ENCODE measurements at places on chromosomes 5 and 9.

DNA sequence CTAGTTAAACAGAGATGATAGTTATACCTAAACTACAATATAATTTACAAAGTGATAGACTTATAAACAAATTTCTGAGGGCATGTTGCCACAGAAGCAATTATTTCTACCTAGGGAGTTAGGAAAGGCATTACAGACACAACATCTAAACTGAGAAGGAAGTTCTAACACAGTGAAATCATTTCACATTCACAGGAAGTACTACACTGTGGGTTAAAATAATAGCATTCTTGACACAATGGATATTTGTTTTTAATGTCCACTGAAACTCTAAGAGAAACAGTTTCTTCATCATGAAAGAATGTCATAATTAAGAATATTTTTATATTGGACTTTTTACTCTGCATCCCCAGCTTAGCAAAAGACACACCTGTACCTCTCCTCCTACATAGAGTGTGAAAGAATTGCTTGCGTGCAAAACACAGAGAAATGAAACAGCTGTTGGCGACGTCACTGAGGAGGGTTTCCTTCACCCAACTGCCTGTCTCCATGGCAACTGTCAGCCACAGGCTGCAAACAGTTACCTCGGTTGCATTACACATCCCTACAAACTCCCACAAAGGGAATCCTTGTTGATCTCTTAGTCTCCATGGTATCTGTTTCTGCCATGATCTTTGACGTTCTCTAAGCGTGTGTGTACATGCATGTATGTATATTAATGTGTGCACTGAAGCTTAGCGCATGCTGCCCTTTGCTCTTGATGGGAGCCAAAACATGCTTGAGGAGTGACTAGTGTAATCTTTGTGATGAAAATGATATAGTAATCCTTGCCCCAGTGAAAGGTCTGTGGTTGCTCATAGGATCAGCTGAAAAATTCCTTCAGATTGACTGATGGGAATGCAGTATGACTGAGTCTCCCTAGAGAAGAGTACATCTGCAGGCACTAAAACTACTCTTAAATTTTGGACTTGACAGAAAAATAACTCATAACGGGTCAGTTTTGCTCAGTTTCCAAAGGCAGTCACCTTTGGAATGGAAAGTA is 168.5 kb downstream of the ACTL7B start:
- DNase-seq: no peak

DNA sequence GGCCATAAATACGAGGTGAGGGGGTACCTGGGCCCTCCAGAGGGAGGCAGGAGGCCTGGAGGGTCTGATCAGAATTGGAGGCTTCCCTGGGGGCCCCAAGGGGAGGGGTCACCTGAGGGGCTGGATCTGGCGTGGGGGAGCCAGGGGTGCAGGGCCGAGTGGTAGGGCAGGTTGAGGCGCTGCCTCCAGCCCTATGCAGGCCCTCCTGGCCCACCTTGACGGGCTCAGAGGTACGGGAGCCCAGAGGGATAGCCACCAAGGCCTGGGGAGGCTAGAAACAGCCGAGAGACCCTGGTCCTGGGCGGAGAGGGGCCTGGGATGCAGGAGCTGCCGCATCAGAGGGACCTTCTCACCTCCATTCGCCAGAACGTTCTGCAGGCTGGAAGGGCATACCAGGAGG is 24.3 kb downstream of the LHX3 start:
- DNase-seq: no peak

DNA sequence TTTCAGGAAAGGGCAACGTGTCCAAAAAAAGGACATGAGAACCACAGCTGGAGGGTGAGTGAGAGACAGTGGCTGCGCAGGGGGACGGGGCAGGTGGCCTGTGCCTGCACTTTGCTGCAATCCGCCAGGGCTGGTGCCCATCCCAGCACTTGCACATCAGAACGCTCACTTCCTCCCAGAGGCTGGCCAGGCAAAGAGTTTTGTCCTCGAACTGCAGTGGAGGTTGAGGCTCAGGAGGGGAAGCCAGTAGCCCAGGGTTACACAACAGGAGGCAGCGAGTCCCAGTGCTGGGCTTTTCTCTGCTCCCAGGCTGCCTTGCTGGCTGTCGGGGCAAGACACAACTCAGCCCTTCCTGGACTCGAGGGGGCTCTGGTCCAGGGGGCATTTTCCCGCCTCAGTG is 33.1 kb downstream of the CRB2 start:
- DNase-seq: no peak

DNA sequence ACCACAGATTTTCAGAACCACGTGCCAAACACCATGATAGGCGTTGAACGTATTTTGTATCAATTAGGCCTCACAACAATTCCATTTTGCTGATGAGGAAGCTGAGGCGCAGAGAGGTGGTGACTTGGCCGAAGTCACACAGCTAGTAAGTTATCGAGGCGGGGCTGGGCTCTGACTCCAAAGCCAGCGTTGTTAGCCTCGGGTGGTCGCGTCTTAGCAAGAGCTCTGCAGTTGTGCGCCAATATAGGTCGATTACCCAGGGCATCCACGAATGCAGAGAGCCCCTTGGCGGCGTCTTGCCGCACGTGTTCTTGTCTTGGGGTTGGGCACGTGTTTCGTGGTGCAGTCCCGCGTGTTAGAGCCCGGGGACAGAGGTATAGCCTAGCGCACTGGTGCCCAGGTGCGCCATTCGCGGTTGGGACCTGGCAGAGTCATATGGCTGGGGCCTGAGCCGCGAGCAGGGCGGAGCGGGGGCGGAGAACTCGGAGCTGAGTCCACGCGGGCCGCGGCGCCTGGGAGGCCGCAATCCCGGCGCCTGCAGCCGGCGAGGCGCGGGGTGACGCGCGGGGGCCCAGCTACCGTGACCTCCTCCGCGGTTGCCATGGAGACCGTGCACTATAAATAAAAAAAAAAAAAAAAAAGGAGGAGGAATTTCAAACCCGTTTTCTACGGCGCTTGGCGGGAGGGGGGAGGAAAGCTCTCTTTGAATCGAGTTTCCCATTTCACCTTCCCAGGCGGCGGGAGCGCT is 62.3 kb downstream of the CXXC5 start:
- DNase-seq: no peak

GRCh38 chr5:32020946-32021345 is 153.2 kb downstream of the GOLPH3 start:
- DNase-seq: no peak

- DNase-seq: no peak
These were observed 203.1 kb downstream of the FSTL4 start for GRCh38 chr5:133409210-133409674.

- no peak for DNase-seq
These were observed 88.1 kb downstream of the FANCC start for GRCh38 chr9:95229230-95229915.

GRCh38 chr9:84224246-84224645 is 116.3 kb downstream of the SLC28A3 start:
- DNase-seq: no peak

DNA sequence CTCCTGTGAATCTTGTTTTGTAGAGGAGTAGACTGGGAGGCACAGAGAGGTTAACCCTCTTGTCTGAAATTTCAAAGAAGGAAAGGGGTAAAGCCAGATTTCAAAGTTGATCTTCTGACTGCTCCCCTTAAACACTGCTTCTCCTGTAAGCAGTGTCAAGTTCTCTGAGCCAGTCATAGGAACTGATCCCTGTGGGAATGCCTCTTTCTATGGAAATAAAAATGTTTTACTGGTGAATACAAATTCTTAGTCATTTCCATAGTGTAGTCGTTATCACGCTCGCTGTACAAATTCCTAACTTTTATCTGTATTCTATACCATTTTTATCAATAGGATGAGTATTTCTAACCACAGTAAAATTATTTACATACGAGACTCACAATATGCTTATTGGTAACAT is 66.3 kb upstream of the PRRC1 start:
- no peak for DNase-seq

DNA sequence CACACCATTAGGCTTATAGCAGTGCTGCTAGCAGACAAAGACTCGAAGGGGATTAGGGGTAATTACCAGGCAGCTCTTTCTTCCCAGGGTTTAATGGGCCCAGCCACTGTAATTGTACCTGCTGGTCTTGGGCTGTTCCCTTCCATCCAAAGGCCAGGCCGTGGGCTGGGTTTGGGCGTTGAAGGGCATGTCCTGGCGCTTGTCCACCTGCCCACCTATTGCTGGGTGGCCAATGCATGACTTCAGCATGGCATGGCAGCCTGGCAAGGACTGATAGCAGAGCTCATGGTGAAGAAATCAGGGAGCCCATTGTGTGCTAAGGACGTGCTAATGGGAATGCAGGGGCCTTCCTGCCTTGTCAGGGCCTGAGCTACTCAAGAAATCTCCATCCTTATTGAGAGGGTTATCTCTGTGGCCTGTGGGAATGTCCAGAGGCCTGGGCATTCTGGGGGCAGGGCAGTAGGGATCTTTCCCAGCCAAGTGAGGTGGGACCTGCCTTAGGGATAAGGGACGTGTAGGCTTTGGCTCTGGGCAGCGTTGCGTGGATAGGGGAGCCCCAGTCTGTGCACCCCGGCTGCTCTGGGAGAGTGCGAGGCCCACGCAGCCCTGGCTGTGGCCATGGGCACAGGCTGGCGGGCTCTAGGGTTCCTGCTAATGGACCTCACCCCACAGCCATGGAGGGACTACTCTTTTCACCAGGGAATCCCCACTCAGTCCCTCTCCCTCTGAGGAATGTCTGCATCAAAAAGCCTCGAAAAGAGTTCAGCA is 116.1 kb upstream of the PITX1 start:
- DNase-seq: no peak

DNA sequence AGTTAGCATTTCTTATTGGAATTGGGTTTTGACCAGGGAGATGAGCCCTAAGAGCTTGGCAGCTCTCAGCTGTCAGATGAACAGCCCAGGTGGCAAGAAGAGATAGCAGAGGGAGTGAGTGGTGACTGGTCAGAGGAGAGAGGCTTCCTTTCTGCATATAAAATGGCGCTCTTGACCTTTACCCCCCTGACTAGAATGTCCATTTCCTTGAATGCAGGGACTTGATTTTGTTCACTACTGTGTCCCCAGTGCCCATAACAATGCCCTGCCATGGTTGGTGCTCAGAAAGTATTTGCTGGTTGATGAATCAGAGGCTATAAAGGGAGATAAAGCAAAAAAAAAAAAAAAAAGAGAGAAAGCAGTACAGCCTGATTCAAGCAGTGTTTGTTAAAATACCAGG is 7.2 kb downstream of the CHMP5 start:
- no peak for DNase-seq

- no peak for DNase-seq
These were observed 84.4 kb upstream of the STC2 start for GRCh38 chr5:173412566-173412965.

DNA sequence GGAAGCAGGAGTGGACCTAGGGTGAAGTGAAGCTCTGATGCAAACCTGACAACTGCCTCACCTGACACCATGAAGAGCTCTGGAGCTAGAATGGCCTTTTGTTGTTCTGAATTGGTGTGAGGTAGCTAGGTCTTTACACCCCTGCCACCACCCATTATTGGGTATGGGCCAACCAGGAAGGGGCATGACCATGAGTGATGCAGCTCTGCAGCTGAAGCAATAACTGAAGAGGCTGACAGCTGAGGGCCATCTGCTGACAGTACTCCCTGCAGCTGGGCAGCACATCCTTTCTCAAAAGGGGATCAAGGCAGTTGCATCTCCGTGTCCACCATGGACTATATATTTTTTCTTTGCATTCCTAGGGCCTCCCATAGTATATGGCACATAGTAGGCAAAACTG is 87.0 kb upstream of the TLE1 start:
- DNase-seq: no peak

DNA sequence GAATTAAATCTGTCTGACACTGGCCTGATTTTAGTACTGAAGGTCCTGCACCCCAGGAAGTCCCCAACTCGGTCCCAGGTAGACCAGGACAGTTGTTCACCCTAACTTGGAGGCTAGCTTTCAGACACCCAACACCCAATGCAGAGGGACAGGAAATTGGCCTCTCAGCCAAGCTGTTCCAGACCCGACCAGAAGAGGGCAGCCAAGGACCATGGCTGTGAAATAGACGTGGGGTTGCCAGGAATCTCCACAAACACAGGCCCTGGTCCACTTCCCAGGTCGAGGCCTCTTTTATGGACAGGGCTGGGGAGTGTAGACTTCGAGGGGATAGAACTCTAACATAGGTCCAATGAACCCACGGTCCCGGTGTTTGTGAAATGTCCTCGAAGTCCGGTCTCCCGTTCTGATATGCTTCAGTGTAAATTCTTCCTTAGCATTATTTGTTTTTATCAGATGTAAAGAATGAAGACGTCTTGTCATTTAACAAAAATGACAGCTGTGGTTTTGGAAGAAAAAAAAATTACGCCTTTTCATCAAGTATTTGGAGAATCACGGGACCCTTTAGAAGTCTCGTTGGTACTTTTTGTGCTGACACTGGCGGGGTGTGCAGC is 260.3 kb upstream of the ADAMTS16 start:
- DNase-seq: no peak

GRCh38 chr9:130946766-130947617 is 7.9 kb upstream of the FIBCD1 start:
- DNase-seq: no peak

- DNase-seq: no peak
These were observed 1725.3 kb downstream of the EFNA5 start for GRCh38 chr5:105945203-105945972.

DNA sequence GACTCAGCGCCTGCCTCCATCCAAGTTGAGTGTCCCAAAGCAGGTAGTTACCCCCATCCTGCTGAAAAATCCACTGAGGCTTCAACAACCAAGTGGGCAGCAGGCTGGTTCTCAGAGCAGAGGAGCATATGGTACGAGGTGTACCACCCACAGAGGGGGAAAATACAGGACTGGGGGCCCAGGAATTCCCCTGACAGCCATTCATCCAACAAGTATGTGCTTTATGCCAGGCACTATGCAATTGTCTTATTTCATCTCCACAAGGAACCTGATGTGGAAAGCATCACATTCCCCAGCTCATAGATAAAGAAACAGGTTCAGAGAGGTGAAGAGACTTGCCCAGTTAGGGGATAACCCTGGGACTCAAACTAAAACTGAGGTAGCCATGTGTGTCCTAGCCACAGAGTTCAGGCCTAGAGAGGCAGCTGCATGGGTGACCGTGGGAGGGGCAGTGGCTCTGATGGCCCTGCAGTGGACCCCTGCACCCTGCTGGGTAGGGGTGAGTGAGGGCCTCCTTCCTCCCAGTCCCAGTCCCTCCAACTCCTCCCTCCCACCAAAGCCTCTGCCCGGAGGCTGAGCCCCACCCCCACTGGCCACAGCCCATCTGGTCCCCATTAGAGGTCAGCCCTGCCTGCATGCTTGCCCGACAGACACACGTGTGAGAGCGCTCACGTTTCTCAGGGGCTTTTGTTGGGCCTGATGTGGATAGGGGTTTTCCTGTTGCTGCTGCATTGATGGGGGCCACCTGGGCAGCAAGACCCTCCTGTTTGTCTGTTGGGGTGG is 11.5 kb downstream of the PDLIM4 start:
- peak; percentile 30 for DNase-seq

GRCh38 chr9:7570107-7570720 is 229.4 kb downstream of the DMAC1 start:
- no peak for DNase-seq

- no peak for DNase-seq
These were observed 5.1 kb downstream of the PKN3 start for GRCh38 chr9:128707446-128707845.
